MCF 10A (cell line): ENCODE measurements at places on chromosomes 3 and 15. TPM values are rescaled to one million over a fixed set of nuclear protein-coding genes. Genes with fewer than 3 reads are reported as not detected.
A peak's percentile ranks its signal among the peaks of the same experiment; 100 is the strongest.

- no peaks in the 10 kb centered on the region for H3K27me3 ChIP-seq
- H3K4me3 ChIP-seq, result no peak overlapping the region
- no peak for DNase-seq
- H3K27ac ChIP-seq, result no peak overlapping the region
Observed at GRCh38 chr3:128195369-128195768, 42.1 kb downstream of the EEFSEC start.

DNA sequence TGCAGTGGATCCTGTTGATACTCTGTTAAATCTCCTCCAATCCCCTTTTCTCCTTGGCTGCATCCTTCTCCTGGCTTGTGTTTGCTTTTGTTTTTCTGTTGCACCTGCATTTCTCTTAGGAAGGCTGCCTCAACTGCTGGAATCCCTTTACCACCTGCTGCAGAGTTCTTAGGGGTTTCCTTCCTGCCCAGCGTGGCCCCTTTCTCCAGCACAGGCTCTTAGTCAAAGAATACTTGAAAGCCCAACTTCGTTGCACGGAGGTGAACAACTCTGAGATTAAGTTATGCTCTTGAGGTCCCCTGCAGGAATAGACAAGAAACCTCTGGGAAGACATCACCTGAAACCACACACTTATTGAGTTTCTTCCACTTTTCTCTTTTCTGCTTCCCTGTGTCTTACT lies 121.6 kb upstream of the GRM7 start:
- H3K27ac ChIP-seq, result no peak overlapping the region
- no peak overlapping the region for H3K4me3 ChIP-seq
- H3K36me3 ChIP-seq, result no peaks in the 10 kb centered on the region

Gene CHRNA5
- 1.9 and 2.3 TPM in 2 replicates for total RNA-seq

- H3K27me3 ChIP-seq, result no peaks in the 10 kb centered on the region
- no peak for DNase-seq
- no peak overlapping the region for H3K27ac ChIP-seq
- no peak overlapping the region for H3K4me3 ChIP-seq
- peaks cover 67% of the 10 kb centered on the region for H3K36me3 ChIP-seq
Observed at GRCh38 chr3:113002679-113003078, 11.9 kb downstream of the GTPBP8 start.

GRCh38 chr3:20669184-20669583 lies 483.2 kb upstream of the SGO1 start:
- no peak for DNase-seq
- no peak overlapping the region for H3K4me3 ChIP-seq
- no peaks in the 10 kb centered on the region for H3K4me1 ChIP-seq
- no peaks in the 10 kb centered on the region for H3K27me3 ChIP-seq

- H3K27me3 ChIP-seq, result peaks cover 74% of the 10 kb centered on the region
- no peak for DNase-seq
- H3K27ac ChIP-seq, result no peak overlapping the region
Observed at GRCh38 chr3:156407617-156408225, 147.2 kb downstream of the SSR3 start.

- DNase-seq, result no peak
- no peak overlapping the region for H3K4me3 ChIP-seq
- H3K27me3 ChIP-seq, result no peaks in the 10 kb centered on the region
- H3K36me3 ChIP-seq, result no peaks in the 10 kb centered on the region
- H3K4me1 ChIP-seq, result no peaks in the 10 kb centered on the region
Observed at GRCh38 chr3:115040246-115040645, 106.8 kb downstream of the ZBTB20 start.

Gene DPPA2
- not detected in 2 replicates for total RNA-seq

Gene MYZAP
- 0.96 and 1.3 TPM in 2 replicates for total RNA-seq

DNA sequence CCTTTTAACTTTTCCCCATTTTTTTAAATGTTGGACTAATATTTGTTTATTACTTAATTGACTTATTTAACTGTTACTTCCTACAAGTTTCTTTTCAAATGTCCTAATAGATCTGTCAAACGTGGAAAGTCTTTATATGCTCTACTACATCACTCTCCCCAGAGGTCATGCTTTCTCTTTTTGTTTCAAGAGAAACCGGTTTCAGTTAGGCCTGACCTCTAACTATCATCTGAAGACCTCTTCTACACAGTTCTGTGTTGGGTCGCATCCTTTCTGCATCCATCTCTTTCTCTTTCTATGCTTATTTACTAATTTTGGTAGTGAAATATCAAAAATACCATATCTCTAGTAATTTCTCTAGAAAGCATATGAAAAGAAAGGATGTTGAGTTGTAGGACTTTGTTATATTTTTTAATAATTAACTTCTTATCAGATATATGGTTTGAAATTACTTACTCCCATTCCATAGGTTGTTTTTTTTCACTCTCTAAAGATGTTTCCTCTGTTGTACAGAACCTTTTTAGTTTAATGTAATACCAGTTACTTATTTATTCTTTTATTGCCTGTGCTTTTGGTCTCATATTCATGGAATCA lies 781.2 kb upstream of the ARPP21 start:
- H3K4me1 ChIP-seq, result peaks cover 5% of the 10 kb centered on the region
- no peak for DNase-seq
- H3K4me3 ChIP-seq, result no peak overlapping the region
- H3K27ac ChIP-seq, result no peak overlapping the region
- no peaks in the 10 kb centered on the region for H3K36me3 ChIP-seq

Gene ARHGEF26
- total RNA-seq, result 0.29 and 0.63 TPM in 2 replicates

DNA sequence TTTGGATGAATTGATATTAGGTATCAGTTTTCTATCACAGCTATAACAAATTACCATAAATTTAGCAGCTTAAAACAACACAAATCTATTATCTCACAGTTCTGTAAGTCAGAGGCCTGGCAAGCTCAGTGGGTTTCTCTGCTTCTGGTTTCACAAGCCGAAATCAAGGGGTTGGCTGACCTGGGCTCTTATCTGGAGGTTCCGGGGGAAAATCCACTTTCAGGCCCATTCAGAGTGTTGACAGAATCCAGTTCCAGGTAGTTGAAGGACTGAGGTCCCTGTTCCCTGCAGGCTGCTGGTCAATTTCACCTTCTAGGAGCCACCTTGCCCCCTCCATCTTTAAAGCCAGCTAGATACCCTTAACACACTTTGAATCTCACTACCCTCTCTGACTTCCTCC lies 11.1 kb upstream of the HHATL start:
- H3K27ac ChIP-seq, result no peak overlapping the region
- no peaks in the 10 kb centered on the region for H3K36me3 ChIP-seq
- no peaks in the 10 kb centered on the region for H3K27me3 ChIP-seq

- no peak overlapping the region for H3K27ac ChIP-seq
- no peaks in the 10 kb centered on the region for H3K4me1 ChIP-seq
- peaks cover 22% of the 10 kb centered on the region for H3K27me3 ChIP-seq
Observed at GRCh38 chr3:22887664-22888291, 315.3 kb upstream of the UBE2E2 start.

- no peaks in the 10 kb centered on the region for H3K36me3 ChIP-seq
- DNase-seq, result no peak
Observed at GRCh38 chr15:91992945-91993344, 139.4 kb downstream of the SLCO3A1 start.

- no peaks in the 10 kb centered on the region for H3K4me1 ChIP-seq
- DNase-seq, result peak; percentile 5
- no peaks in the 10 kb centered on the region for H3K36me3 ChIP-seq
- no peak overlapping the region for H3K27ac ChIP-seq
- peaks cover 13% of the 10 kb centered on the region for H3K27me3 ChIP-seq
Observed at GRCh38 chr3:119604878-119605277, 7.2 kb downstream of the PLA1A start.

Gene SENP8
- total RNA-seq, result 3.8 and 5.0 TPM in 2 replicates

DNA sequence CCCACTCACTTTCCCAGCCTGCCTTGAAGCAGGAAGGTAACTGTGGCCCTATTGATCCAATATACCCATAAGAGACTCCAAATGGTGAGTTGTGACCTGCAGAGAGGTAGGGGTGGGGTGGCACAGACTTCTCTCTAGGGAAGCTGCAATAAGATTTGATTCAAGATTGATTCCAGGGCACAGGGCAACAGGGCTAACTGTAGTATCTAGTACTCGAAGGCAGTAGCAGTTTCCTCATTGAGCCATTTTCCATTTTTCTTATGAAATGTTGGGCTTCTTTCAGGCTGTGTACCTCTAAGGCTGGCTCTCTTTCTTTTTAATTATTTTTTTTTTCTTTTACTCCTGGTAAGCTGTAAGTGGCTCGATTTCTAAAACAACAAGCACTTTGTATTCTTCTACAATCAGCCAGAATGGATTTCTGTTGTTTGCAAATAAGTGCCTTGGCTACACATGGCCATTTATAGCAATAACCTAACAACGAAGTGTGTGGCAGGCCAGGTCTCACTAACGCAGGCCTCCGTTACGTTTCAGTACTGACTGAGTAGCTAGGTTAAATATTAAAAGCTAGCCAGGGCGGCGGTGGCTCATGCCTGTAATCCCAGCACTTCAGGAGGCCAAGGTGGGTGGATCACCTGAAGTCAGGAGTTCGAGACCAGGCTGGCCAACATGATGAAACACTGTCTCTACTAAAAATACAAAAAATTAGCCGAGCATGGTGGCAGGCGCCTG lies 19.3 kb downstream of the CCDC12 start:
- no peak for DNase-seq
- H3K27ac ChIP-seq, result no peak overlapping the region
- no peaks in the 10 kb centered on the region for H3K27me3 ChIP-seq
- no peak overlapping the region for H3K4me3 ChIP-seq
- H3K4me1 ChIP-seq, result peaks cover 43% of the 10 kb centered on the region

GRCh38 chr3:128322030-128323022 lies 144.4 kb downstream of the DNAJB8 start:
- no peaks in the 10 kb centered on the region for H3K4me1 ChIP-seq
- DNase-seq, result peak; percentile 48
- no peaks in the 10 kb centered on the region for H3K36me3 ChIP-seq
- no peaks in the 10 kb centered on the region for H3K27me3 ChIP-seq
- H3K27ac ChIP-seq, result no peak overlapping the region

- no peak overlapping the region for H3K4me3 ChIP-seq
- H3K4me1 ChIP-seq, result no peaks in the 10 kb centered on the region
- peaks cover 58% of the 10 kb centered on the region for H3K27me3 ChIP-seq
- no peaks in the 10 kb centered on the region for H3K36me3 ChIP-seq
Observed at GRCh38 chr3:117219296-117219695, 509.7 kb downstream of the TUSC7 start.

Gene QRICH1
- total RNA-seq, result 96.1 and 97.2 TPM in 2 replicates

GRCh38 chr3:156732261-156732660 lies 57.9 kb downstream of the TIPARP start:
- no peak overlapping the region for H3K4me3 ChIP-seq
- peaks cover 5% of the 10 kb centered on the region for H3K4me1 ChIP-seq
- H3K36me3 ChIP-seq, result peaks cover 7% of the 10 kb centered on the region
- H3K27ac ChIP-seq, result no peak overlapping the region

DNA sequence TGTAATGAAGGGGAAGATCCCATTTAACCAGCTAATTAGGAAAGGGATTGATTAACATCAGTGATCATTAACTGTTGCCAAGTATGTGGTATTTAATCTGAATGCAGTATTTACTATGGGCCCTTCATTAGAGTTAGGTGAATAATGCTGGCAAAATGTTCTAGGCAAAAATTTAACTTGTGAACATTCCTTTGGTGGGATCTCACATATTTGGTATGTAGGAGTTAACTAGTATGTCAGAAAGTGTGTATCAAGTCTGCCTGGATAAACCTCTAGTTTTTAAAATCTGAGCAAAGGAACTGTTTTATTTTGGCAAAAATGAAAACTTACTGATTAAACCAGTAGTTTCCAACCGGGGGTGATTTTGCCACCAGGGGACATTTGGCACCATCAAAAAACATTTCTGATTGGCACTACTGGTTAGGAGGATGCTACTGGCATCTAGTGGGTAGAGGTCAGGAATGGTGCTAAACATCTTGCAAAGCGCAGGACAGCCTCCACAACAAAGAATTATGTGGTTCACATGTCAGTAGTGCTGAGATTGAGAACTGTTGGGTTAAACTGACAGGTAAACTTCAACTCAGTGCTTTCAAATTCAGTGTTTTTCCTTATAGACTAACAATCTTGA lies 22.5 kb downstream of the LRTM1 start:
- DNase-seq, result no peak
- no peaks in the 10 kb centered on the region for H3K27me3 ChIP-seq
- H3K4me3 ChIP-seq, result no peak overlapping the region
- peaks cover 24% of the 10 kb centered on the region for H3K36me3 ChIP-seq
- H3K27ac ChIP-seq, result no peak overlapping the region
- peaks cover 6% of the 10 kb centered on the region for H3K4me1 ChIP-seq

- no peaks in the 10 kb centered on the region for H3K27me3 ChIP-seq
- no peak overlapping the region for H3K4me3 ChIP-seq
- H3K27ac ChIP-seq, result peak overlapping the region; percentile 52
- DNase-seq, result peak; percentile 77
Observed at GRCh38 chr15:73686781-73687256, 2.6 kb downstream of the CD276 start.

GRCh38 chr3:88044411-88044810 lies 14.4 kb downstream of the CGGBP1 start:
- H3K27me3 ChIP-seq, result no peaks in the 10 kb centered on the region
- no peak overlapping the region for H3K27ac ChIP-seq
- H3K36me3 ChIP-seq, result no peaks in the 10 kb centered on the region
- H3K4me1 ChIP-seq, result peaks cover 6% of the 10 kb centered on the region
- H3K4me3 ChIP-seq, result no peak overlapping the region
- no peak for DNase-seq

- no peak for DNase-seq
- H3K27ac ChIP-seq, result no peak overlapping the region
- no peaks in the 10 kb centered on the region for H3K36me3 ChIP-seq
- peaks cover 7% of the 10 kb centered on the region for H3K4me1 ChIP-seq
Observed at GRCh38 chr3:66140743-66141372, 79.9 kb upstream of the SLC25A26 start.

DNA sequence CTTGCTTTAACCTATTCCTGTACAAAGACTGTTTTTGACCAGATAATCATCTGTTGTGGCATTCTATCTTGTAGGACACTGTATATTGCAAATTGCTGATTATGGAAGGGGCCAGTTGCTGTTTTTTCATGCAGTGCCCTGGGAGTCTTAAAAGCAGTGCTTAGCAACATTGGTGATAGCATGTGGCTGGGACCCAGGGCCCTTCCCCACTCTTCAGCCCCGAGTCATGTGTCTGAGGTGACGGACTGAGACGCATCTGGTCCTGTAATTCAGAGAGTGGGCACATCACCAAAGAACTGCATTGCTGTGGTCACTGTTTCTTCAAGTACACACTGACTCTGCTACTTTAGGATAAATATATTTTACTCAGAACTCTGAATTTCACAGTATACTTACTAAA lies 63.4 kb downstream of the SNRK start:
- H3K27me3 ChIP-seq, result no peaks in the 10 kb centered on the region
- DNase-seq, result no peak
- no peak overlapping the region for H3K27ac ChIP-seq
- no peak overlapping the region for H3K4me3 ChIP-seq
- no peaks in the 10 kb centered on the region for H3K4me1 ChIP-seq

DNA sequence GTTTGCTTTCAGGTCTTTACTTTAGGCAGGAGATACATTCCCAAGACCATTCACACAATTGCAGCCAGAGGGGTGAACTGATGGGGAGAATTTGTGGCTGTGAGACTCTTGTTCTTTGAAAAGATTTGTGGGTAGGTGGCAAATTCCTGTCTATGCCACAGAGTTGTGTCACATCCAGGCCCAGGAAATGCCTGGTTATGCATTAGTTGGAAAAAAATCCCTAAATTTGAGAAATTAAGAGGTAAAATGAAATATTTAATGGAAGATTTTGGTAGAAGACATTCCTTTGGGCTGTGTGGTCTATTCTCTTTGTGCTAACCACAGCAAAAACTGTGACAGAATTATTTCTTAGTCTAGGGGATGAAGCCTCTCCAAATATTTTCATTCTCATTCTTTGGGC lies 28.8 kb downstream of the SAMMSON start:
- H3K36me3 ChIP-seq, result no peaks in the 10 kb centered on the region
- no peak for DNase-seq
- H3K4me1 ChIP-seq, result no peaks in the 10 kb centered on the region
- no peak overlapping the region for H3K4me3 ChIP-seq
- H3K27me3 ChIP-seq, result peaks cover 82% of the 10 kb centered on the region

Gene ACTL6A
- 46.2 and 57.1 TPM in 2 replicates for total RNA-seq

Gene MKRN3
- not detected in 2 replicates for total RNA-seq

Gene ABCC5
- 16.5 and 17.9 TPM in 2 replicates for total RNA-seq
